ENCODE measurements at places on chromosomes 7 and 10. TPM values are rescaled to one million over a fixed set of nuclear protein-coding genes. Genes with fewer than 3 reads are reported as not detected.

DNA sequence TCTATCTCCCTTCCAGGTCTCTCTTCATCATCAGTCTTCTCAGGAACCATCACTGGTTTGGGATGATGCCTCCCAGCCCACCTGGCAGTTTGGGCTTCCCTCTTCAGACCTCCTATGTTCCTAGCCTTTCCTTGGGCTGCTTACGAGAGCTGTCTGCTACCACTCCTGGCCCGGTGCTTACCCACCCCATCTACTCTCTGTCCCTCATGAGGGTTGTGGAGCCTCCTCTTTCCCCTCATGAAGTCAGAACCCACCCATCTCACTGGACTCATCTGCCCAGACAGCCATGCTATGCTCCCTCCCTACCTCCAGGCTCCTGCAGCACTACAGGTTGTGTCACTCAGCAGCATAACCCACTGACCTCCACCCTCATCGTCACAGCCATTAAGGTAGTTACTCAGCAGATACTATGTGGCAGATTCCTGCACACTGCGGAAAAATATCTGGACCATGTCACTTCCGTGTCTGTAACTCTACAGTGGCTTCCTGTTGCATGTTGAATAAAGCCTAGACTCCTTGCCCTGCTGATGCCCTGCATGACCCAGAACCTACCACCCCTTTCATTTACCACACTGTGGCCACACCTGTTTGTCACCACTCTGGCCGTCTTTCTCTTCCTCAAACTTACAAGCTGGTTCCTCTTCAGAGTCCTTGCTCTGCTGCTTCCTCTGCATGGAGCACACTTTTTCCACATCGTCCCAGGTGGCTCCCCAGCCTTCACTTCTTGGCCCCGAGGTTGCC, 2.0 kb downstream of the DBNL start:
- DNase-seq, result no peak

The AKR1C4 gene
- not detected for polyA plus RNA-seq

The ACTL6B gene
- polyA plus RNA-seq, result not detected

- DNase-seq, result no peak
Measured at GRCh38 chr7:154857728-154858681, 144.9 kb downstream of the PAXIP1 start.

DNA sequence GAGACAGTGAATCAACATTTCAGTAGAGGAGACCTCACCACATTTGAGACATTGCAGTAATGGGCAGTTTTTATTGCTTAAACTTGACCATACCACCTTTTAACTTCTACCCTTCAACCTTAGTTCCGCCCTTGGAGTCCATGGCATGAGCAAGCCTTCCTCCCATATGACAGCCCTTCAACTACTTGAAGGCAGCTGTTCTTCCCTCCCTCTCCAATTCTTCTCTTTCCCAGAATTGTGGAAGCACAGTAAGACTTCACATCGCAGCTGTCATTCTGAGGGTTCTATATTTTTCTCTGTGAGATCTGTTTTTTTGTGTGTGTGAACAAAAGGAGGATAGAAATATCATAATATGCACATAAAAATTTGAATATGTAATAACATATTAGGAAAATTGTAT, 2.2 kb upstream of the TSPAN12 start:
- no peak for DNase-seq

The GIMAP5 gene
- 8.3 TPM for polyA plus RNA-seq

GRCh38 chr7:155861480-155861868, 49.2 kb upstream of the SHH start:
- DNase-seq, result no peak

GRCh38 chr7:133497061-133497460, 244.2 kb downstream of the EXOC4 start:
- DNase-seq, result no peak

The C10orf53 gene
- not detected for polyA plus RNA-seq

The NPC1L1 gene
- 0.11 TPM for polyA plus RNA-seq

GRCh38 chr7:83366629-83367028, 203.9 kb upstream of the PCLO start:
- no peak for DNase-seq

DNA sequence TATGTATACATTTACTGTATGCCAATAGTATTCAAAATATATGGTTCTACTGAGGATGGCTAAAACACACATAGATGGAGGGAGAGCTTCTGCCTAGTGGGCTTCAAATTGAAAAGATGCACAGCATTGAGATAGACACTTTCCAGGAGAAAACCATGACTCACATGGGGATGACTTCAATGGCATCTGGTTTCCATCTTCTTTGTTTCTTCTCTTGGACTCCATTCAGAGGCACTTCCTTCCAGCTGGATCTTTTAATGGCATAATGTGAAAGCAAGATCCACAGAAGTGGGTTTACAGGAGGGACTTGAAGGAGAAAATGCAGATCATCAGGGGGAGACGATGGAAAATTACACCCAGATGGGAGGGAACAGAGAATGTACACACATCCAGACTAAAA, 84.9 kb downstream of the ZNF365 start:
- DNase-seq, result peak; percentile 80

DNA sequence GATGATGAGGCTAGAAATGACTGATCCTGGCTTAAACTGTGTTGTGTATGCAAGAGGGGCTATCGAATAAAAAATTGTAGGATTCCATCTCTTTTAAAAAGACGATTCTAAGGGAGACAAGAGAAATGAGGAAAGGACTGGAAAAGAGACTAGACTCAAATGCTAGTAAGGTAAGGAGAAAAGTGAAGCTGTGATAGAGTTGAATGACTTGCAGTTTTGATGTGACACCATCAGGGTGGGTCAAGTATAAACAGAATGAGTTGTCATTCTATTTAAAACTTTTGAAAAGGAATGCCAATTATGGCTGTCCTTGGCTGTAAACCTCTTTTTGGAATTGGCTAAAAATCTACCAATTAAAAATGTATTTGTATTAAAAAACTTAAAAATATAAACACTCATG, 184.5 kb upstream of the PHF14 start:
- no peak for DNase-seq
